ENCODE measurements at places on chromosomes 7 and 10. TPM values are rescaled to one million over a fixed set of nuclear protein-coding genes. Genes with fewer than 3 reads are reported as not detected.

Gene SH2D4B
- total RNA-seq, result not detected

Gene RSU1
- 17.3 TPM for total RNA-seq

Gene MCM7
- 243 TPM for total RNA-seq

Gene SLC26A3
- not detected for total RNA-seq

Gene ZNF853
- not detected for total RNA-seq

Gene UCMA
- not detected for total RNA-seq

Gene MICALL2
- total RNA-seq, result 13.5 TPM

Gene NKX1-2
- total RNA-seq, result not detected

Gene SEMA4G
- total RNA-seq, result 6.6 TPM

Gene C7orf25
- total RNA-seq, result 12.2 TPM

Gene EFCAB10
- 2.3 TPM for total RNA-seq

Gene TMEM213
- total RNA-seq, result not detected

Gene GPR158
- not detected for total RNA-seq

Gene ZNF239
- 4.7 TPM for total RNA-seq

Gene PLPP4
- total RNA-seq, result 6.8 TPM

Gene LRIT2
- total RNA-seq, result not detected
